A549 treated with GW870086 at 1 μM for 4 hours (cell line): ENCODE measurements at places on chromosomes 2 and 18. TPM values are rescaled to one million over a fixed set of nuclear protein-coding genes. Genes with fewer than 3 reads are reported as not detected.

The SLC4A3 gene
- 2.0 to 3.4 TPM (median 3.0 TPM) in 5 replicates for total RNA-seq

The PLCL1 gene
- total RNA-seq, result not detected in 5 replicates

The PLA2R1 gene
- 2.0 to 2.7 TPM (median 2.3 TPM) in 5 replicates for total RNA-seq

The CPS1 gene
- total RNA-seq, result 9.2 to 12.1 TPM (median 10.4 TPM) in 5 replicates

The CABYR gene
- 12.4 to 16.9 TPM (median 13.0 TPM) in 5 replicates for total RNA-seq

The TMEM200C gene
- not detected in 5 replicates for total RNA-seq

The LRP2 gene
- not detected in 5 replicates for total RNA-seq

The CNGA3 gene
- total RNA-seq, result 0.03 to 0.06 TPM in 2 of 5 replicates, not detected in the others

The KLHL14 gene
- total RNA-seq, result not detected in 5 replicates

The UGT1A10 gene
- 0.07 to 0.49 TPM (median 0.11 TPM) in 4 of 5 replicates, not detected in the other for total RNA-seq

The COL4A3 gene
- total RNA-seq, result 0.50 to 1.2 TPM (median 0.59 TPM) in 5 replicates

The FBLN7 gene
- total RNA-seq, result 0.37 to 0.70 TPM (median 0.63 TPM) in 5 replicates

The CCDC68 gene
- total RNA-seq, result 2.4 to 4.2 TPM (median 3.2 TPM) in 5 replicates

The RNF152 gene
- 0.02 to 0.52 TPM (median 0.17 TPM) in 5 replicates for total RNA-seq

The LCLAT1 gene
- 11.7 to 18.1 TPM (median 16.3 TPM) in 5 replicates for total RNA-seq

The OR6B3 gene
- total RNA-seq, result not detected in 5 replicates

The CHMP1B gene
- total RNA-seq, result 38.1 to 43.9 TPM (median 40.9 TPM) in 5 replicates
